ENCODE measurements at places on chromosomes 6 and 20. TPM values are rescaled to one million over a fixed set of nuclear protein-coding genes. Genes with fewer than 3 reads are reported as not detected.
A peak's percentile ranks its signal among the peaks of the same experiment; 100 is the strongest.

Gene DEFB132
- not detected for total RNA-seq

DNA sequence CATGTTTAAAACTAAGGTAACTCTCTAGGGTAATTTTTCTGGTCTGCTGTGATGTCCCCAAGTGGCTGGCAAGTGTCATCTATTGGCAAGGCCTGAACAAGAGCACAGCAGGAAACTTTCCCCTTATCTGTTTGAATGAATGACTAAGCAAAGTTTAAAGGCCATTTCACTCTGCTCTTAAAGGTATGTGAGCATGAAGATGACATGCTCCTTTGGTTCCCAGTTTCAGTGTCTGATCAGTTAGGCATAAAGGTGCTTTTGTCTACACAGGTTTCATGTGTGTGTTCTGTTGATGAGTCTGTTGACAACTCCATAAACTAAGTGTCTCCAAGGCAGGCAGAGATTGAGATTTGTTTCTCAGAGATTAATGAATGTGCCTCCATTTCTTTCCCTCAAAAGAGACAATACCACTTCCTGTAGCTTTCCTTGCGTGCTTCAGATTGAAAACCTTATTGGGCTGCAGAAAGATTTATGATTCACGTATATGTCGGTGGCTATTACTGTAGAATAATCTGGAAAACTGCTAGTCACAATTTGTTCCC, 83.9 kb downstream of the MAP3K7 start:
- DNase-seq, result no peak

GRCh38 chr6:157107915-157108651, 215.2 kb downstream of the TMEM242 start:
- no peak for DNase-seq

Gene SLC22A7
- total RNA-seq, result not detected

DNA sequence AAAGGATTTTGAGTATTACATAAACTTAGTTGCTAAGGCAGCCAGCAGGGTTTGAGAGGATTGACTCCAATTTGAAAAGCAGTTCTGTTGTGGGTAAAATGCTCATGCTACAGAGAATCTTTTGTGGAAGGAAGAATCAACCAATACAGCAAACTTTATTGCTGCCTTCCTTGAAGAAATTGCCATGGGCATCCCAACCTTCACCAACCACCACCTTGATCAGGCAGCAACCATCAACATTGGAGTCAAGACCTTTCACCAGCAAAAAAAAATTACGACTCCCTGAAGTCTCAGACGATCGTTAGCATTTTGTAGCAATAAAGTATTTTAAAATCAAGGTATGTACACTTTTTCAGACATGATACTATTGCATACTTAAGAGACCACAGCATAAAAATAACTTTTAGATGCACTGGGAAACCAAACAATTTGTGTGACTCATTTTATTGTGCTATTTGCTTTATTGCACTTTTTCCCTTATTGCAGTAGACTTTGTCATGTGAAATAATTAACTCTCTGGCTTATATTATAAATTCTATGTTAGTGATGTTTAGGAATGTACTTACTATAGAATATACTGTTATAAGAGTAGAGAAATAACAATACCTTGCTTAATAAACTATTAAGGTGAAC, 390.8 kb downstream of the CDKAL1 start:
- no peak for DNase-seq

DNA sequence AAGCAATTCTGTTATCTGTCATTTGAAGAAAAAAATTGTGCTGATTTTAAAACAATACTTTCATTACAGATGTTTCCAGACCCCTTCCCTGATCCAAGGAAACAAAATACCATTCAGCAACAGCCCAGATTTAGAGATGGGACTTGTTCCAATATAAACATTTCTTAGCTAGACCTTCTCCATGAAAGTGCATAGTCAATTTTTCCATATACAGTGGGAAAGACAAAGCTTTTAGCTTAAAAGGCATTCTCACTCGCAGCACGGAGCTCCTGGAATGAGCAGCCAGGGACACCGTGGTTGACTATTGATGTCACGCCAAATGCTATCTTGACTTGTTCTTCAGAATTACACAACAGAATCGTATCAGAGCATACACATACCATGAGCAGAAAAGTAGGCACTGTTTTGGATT, 21.5 kb downstream of the LAMA4 start:
- no peak for DNase-seq

Gene GJA10
- total RNA-seq, result not detected

GRCh38 chr6:64477391-64477790, 841.8 kb downstream of the PHF3 start:
- DNase-seq, result no peak

Gene C20orf141
- not detected for total RNA-seq

DNA sequence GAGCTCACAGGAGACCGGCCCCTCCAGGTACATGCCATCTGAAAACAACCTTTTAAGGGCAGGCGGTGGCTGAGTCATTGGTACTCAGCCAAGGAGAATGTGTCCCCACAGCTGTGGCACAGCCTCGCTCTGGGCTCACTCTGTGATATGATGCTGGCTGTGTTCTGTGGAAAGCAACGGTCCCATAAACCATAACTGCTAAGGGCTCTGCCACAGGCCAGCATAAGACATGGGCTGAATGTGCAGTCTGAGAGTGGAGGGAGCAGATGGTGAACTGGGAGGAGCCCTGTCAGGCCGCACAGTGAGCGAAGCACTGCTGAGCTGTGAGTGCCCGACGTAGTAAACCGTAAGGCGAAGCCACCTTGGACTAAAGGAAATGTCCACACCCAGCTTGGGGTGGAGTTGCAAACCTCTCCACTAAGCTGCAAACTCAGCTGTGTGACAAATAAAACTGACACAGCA, 375.8 kb downstream of the THBS2 start:
- peak; percentile 70 for DNase-seq

GRCh38 chr6:52530351-52530750, 46.5 kb downstream of the TRAM2 start:
- DNase-seq, result no peak

Gene LCA5
- total RNA-seq, result 1.1 TPM
